Fibroblast of skin of back (primary cell): ENCODE measurements at places on chromosomes 7 and 10.
A peak's percentile ranks its signal among the peaks of the same experiment; 100 is the strongest.

GRCh38 chr10:99303899-99304861, 25.0 kb upstream of the CNNM1 start:
- peak; percentile 59 for DNase-seq

DNA sequence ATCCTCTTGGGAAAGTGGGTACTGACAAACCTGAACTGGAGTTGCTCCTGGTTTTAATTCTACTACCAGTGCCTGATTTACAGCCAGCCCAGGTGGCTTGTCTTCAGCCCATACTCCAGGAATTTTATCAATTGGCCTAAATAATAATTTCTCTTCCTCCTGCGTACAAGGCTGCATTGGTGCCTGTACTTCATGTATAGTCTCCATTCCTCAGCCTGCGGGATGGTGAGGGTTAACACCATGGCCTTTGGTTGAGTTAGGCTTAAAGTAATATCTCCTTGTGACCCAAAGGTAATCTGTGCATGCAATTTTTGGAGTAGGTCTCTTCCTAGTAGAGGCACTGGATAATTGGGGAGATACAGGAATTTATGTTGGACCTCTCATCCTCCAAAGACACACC, 5.5 kb upstream of the ZNF117 start:
- no peak for DNase-seq

DNA sequence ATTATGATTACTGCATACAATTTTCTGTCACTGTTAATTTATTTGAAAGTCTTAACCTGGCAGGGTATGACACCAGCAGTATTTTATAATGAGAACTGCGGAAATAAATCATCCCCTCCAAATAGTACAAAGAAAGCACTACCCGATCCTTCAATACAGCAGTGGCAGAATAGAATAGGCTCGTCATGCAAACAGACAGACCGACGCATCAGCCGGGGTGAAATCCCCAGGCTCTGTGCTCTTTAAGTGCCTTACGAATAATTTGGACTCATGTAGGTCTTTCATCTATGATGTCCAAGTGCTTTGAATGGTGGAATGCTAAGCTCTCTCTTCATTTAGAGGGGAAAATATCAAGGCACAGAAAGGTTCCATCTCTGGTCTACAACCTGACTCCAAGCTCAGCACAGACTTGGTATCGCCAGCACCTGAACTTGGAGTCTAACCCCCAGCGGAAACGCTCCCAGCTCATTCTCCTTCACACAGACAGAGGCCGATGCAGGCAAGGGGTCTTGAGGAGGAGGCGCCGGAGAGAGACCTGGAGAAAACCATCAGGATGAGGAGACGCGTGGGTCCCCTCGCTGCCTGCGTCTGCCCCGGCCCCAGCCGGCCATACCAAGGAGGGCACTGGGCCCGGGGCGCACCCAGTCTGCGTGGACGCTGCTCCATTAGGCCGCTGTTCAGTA, 568.1 kb upstream of the MKI67 start:
- no peak for DNase-seq

GRCh38 chr10:92832998-92833650, 15.2 kb upstream of the EXOC6 start:
- peak; percentile 59 for DNase-seq
